Substantia nigra (tissue), 51 donors: ENCODE measurements at places on chromosomes 2 and 18.
A peak's percentile ranks its signal among the peaks of the same experiment; 100 is the strongest.

DNA sequence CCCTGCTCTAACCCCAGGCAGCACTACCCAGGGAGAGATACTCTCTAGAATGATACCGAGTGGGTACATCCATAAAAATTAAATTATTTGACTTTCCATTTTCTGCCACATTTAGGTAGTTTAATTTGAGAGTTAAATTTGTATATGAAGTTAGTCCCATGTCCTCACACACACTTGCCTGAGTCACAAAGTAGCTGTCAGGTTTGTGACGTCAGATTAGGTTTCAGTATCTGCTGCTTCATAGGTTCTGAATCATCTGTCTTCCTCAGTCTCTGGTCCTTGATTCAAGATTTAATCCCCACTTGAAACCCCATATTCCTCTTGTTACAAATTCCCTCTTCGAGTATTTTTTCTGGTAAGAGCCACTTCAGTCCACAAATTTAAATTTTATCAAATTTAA lies 738.6 kb upstream of the FAM98A start:
- DNase-seq, result no peak

- no peak for DNase-seq
Observed at GRCh38 chr18:1018181-1018681, 113.6 kb downstream of the ADCYAP1 start.

- no peak for DNase-seq
Observed at GRCh38 chr2:188399159-188399558, 107.5 kb downstream of the GULP1 start.

- no peak for DNase-seq
Observed at GRCh38 chr2:124081154-124081716, 56.1 kb downstream of the CNTNAP5 start.

GRCh38 chr18:35512761-35513160 lies 15.0 kb upstream of the INO80C start:
- DNase-seq, result no peak

DNA sequence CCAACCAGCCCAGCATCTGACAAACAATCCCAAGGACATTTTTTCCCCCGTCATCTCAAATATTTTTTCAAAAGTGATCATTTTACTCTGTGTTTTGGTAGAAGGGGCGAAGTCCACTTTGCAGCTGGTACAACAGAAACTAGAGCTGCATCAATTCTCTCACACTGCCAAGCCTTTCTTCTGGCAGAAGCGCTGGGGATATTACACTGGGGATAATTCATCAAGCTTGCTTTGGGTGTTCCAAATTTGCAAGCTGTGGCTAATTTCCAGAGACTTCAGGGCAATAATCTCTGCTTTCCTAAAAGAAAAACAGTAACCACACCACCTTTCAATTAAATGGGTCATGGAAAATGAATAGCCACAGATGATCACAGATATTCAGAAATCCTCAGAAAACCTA lies 238.3 kb downstream of the SLC8A1 start:
- no peak for DNase-seq

- no peak for DNase-seq
Observed at GRCh38 chr2:70191244-70191735, 471 bp upstream of the C2orf42 start.

GRCh38 chr2:180000434-180000833 lies 6.7 kb downstream of the CWC22 start:
- DNase-seq, result no peak

DNA sequence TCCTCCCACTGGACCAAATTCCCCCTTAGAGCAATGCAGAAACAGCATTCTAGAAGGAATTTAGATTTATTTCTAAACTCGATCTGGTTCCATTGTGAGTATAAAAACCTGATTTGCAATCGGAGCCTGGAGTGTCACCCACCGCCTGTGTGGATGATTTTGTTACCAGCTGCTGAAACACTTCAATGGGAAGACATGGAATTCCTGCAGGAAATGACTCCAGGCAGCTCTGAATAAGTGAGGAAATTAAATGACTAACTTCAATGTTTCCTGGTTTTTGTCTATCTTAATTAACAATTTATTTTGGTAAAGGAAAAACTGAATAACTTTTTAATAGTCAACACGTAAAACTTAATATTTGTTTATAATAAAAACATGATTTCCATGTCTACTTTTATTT lies 19.3 kb downstream of the CTAGE1 start:
- DNase-seq, result no peak

DNA sequence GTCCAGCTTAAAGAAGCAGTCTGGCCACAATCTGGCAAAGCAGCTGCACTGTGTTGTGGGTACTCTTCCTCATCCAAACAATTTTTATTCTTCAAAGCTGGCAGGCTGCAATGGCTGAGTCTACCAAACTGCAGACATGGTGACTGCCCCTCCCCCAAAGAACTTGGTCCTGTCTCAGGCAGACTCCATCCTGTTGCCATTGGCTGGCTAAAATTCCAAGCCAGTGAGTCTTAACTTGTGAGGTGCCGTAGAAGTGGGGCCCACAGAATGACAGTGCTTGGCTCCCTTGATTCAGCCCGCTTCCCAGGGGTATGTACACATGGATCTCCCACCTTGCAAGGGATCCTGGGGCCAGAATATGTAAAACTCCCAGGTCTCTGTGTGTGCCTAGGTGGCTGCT lies 14.5 kb upstream of the NXPH2 start:
- no peak for DNase-seq

DNA sequence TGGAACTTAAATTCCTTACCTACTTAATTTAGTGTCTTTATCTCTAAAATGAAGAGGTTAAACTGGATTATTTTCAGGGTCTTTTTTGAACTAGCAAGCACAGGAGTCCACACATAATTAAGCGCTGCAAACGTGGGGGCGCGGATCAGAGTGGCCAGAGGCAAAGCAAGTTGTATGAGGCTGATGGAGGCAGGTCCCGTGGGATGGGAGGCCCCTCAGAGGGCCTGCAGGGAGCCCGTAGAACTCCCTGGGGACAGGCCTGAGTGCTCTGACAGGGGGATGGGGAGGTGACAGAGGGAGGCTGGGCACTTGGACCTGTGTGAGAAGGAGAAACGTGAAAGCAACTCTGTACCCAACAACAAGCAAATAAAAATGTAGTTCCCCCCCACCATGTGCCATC lies 177.8 kb downstream of the ACKR3 start:
- no peak for DNase-seq

GRCh38 chr2:160194351-160194750 lies 5.7 kb downstream of the ITGB6 start:
- no peak for DNase-seq

DNA sequence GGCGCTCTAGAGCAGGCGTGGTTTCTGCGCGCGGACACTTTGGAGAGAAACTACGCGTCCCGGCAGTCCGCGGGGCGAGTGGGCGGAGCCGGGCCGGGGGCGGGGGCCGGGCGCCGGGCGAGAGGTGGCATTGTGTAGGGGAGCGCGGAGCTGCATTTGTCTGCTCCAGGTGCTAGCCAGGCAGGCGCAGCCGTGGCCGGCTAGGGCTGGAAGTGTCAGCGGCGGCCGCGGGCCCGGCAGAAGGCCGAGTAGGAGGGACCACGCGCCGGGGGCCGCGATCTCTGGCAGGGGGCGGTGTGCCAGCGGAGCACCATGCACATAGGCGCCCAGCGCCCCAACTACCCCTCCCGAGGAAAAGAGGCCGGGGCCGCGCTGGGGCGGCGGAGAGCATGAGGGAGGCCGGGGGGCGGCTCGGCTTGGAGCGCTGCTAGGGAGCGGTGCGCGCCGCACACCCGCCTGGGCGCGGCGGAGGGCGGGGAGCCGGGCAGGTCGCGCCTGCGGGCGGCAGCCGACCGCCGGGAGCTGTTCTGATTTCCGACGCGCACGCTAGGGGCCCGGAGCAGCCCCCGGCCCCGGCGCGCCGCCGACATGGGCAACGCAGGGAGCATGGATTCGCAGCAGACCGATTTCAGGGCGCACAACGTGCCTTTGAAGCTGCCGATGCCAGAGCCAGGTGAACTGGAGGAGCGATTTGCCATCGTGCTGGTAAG lies at the start of gene FMNL2:
Gene FMNL2, plus strand, starts transcription at position 159 of the 710 bp plus-strand sequence.
- peak; percentile 94 for DNase-seq

GRCh38 chr2:184577743-184578142 lies 20.6 kb upstream of the ZNF804A start:
- DNase-seq, result no peak

DNA sequence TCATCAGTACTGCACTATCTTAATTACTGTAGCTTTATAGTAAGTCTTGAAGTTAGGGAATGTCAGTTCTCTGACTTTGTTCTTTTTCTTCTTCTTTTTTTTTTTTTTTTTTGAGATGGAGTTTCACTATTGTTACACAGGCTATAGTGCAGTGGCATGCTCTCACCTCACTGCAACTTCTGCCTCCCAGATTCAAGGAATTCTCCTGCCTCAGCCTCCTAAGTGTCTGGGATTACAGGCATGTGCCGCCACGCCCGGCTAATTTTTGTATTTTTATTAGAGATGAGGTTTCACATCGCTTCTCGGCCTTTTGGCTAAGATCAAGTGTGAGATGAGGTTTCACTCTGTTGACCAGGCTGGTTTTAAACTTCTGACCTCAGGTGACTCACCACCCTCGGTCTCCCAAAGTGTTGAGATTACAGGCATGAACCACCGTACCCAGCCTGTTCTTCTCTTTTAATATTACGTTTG lies 41.9 kb upstream of the TANC1 start:
- DNase-seq, result no peak

- DNase-seq, result no peak
Observed at GRCh38 chr2:235781775-235782174, 287.9 kb downstream of the AGAP1 start.

DNA sequence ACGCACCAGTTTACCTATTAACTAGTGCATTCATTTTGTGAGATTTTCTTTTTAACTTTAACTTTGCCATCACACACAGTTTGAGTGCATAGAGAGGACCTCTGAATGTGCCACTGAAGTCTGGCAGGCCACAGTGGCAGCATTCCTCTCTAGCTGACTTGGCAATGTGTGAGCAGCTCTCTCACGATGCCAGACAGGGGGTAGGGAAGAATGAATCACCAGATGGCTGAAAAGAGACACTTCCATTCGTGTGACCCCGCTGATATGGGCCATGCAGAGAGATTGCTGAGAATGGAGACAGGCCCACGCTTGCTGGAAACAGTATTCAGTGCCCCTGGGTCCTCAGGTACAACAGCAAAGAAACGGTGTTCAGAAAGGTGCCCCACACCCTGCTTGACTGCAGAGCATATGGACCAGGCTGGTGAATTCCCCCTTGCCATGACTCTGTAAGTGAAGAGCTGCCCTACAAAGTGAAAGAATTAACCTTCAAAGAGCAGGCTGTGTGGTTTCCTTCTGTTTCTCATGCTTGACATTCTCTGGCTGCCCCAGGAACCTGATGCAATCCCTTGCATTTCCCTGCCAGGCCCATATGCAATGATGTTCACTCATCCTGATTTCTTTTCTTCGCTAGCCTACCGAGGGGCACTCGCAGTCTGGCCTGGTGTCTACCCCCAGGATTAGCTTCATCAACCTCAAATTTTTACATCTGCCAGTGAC lies 236.1 kb downstream of the CDH20 start:
- no peak for DNase-seq

- no peak for DNase-seq
Observed at GRCh38 chr18:11310476-11311086, 161.2 kb upstream of the PIEZO2 start.

GRCh38 chr2:75896779-75897366 lies 186.2 kb upstream of the GCFC2 start:
- no peak for DNase-seq

DNA sequence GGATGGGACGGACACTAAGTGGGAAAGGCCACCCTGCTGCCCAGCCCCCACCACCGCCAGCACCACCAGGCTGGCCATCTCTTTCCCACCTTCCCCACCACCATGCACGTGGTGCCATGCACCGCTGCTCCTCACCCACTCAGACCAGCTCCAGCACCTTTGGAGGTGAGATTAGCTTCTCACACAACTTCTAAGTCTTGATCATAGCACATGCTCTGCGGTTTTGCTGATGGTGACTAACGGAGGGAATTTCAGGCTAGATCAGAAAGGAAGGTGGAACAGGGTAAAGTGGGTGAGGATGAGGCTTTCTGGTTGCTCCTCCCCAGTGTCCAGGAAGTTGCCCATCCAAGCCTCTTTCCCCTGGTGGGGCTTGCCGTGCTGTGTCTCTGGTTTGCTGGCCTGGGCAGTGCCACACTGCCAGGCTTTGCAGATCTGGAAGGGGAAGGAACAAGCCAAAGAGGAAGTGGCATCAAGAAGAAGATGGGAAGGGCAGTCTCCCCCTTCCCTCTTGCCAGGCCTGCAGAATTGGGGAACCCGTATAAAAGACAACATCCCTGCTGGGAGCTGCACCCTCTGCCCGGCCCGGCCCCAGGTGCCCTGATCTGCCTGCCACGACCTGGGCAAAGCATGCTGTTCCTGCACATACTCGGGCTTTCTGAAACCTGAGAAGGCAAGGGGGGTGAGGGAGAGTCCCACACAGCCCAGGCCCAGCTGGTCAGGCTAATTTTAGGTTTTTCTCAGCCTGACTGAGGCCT lies 44.3 kb upstream of the CAB39 start:
- no peak for DNase-seq

DNA sequence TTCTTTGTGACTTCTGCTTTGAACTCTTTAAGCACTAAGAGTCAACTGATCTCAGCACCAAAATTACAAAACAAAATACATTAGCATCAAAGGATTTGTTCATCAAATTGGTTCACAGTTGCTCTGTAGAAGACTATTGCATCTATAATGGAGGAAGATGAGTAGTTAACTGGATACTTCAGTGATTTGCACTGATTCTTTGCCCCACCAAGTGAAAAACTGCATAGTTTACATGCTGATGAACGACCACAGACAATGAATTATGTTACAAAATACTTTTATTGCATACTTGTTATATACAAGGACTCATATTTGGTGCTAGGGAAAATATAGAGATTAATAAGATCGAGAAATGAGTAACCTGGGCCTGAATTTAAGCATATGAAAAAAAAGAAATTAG lies 107.2 kb downstream of the SCG2 start:
- no peak for DNase-seq

GRCh38 chr2:47414682-47415458 lies 11.9 kb downstream of the MSH2 start:
- DNase-seq, result no peak

- peak; percentile 90 for DNase-seq
Observed at GRCh38 chr2:129877289-129877741, 102.2 kb upstream of the RAB6C start.

DNA sequence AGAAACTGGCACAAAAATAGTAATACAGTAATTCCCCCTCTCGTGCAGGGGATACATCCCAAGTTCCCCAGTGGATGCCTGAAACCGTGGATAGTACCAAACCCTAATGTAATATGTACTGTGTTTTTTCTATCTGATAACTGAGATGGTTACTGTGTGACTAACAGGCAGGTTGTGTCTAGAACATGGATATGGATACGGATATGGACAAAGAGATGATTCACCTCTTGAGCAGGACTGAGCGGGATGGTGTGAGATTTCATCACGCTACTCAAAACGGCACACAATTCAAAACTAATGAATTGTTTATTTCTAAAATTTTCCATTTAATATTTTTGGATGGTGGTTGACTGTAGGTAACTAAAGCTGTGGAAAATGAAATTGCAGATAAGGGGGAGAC lies 3.4 kb downstream of the MBD1 start:
- DNase-seq, result no peak

GRCh38 chr2:59077981-59078531 lies 836.9 kb upstream of the FANCL start:
- no peak for DNase-seq

GRCh38 chr2:237122214-237122666 lies 36.6 kb downstream of the COPS8 start:
- no peak for DNase-seq
